ENCODE measurements at places on chromosomes 2 and 18.

DNA sequence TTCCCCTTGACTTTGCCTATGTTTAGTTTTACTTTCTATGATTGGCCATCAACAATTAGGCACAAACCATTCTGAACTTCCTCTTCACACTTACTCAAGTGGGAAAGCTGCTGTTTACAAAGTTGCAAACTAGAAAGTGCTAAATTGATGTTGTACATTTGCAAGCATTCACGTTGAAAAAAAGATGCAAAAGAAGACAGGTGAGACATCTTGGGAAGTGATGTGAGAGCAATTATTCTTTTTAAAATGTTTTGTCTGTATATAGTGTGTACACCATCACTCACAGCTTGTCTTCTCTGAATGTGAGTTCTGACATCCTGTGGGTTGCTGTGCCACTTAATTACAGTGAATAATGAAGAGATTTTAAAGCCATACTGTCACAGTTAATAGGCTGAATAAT, 874.1 kb upstream of the LRATD1 start:
- no peak for DNase-seq

DNA sequence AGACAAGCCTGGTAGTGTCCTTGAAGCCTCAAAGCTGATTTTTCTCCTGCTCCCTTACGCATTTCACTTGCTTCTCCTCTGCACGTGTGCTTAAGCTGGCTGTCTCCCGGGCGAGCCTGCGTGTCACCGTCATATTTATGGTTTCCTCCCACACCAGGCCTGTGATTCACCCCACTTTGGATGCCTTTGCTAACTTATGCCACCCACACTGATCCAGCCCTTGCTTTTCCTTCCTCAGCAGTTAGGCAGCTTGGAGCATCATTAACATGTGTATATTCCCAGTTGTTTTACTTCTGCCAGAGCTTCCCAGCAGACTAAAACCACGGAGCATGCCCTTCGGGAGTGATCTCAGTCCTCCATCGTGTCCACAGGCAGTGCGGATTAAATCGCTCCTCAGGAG, 2.2 kb downstream of the ST3GAL5 start:
- no peak for DNase-seq

GRCh38 chr2:137809837-137810236, 154.4 kb upstream of the HNMT start:
- DNase-seq = no peak

DNA sequence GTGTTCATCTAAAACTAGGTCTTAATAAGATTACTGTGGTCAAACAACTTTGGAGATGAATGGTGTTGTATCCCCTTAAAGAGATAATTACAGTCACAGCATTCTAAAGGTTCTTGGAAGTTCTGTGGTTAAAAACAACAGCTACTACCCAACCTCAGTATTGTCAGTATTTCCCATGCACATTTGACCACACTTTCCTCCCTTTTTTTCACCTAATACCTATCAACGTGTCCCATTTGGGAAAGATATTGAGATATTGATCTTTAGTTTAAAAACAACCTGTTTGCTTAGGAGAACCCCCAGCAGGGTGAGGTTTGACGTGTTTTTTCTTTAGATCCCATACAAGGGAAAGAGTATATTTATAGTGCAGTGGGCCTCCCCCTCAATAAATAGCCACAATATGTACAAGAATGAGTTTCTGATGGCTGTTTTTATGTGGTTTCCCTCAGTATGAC, 65.6 kb downstream of the WDR7 start:
- DNase-seq = no peak

DNA sequence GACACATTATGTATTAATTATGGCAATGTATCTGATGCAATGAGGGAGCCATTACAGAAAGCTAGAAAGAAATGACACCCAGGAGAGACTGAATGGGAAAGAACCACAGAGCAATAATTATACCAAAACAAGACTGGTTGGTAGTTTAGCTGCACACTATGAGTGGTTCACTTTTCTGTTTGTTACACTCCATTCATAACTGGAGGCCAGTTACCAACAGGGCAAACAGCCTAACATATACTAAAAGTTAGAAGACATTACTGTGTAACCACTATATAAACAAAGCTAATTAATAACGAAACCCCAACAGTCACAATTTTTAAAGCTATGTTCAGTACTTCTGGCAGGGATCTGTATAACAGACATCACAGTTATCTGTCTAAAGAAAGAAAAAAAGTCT, 49.4 kb downstream of the NBAS start:
- no peak for DNase-seq

DNA sequence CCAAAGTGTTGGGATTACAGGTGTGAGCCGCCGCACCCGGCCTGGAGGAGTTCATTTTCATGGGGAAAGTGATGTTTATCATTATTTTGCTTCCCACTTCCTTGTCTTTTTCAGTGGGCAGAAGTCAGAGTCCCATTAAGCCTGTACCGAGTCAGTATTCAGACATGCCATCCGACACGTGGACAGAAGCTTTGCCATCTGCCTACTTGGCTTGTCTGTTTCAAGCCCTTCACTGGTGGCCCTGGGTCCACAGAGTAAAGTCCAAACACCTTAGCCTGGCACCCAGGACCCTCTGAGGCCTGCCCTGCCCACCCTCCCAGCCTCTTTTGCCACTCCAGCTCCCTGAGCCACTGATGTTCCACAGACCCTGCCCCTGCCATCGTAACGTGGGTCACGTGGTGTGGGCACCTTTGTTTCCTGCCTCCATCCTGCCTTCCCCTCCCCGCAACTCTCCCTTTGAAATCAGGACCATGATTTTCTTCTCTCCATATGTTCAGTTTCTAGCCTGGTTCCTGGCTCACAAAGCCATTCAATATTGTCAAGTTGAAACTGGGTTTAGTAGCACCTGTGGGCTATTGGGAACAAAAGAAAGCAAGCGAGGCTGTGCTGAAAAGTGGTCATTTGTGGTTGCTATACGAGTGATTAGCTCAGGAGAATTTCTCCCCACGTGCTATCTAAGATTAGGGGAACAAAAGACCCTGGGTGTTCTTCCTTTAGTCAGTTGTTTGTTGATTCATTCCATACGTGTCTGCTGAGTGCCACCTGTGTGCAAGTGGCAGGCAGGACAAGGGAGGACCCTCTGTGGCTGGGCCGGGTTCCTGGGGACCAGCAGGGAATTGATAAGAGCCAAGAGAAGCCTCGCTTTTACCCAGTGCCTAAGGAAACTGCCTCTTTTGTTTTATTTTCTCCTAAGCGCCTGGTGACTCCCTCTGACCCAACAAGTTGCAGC, 5.1 kb upstream of the ODC1 start:
- DNase-seq = no peak

GRCh38 chr2:156653675-156654074, 217.5 kb downstream of the GPD2 start:
- no peak for DNase-seq

Measured in DMS79 (cell line).